ENCODE measurements at places on chromosomes 13 and 19.

- no peak for DNase-seq
Measured at GRCh38 chr13:48222358-48223301, 10.4 kb upstream of the ITM2B start.

GRCh38 chr19:38711726-38712153 is 32.5 kb downstream of the CAPN12 start:
- DNase-seq = no peak

- no peak for DNase-seq
Measured at GRCh38 chr13:32910530-32910929, 105.7 kb upstream of the KL start.

GRCh38 chr19:4199699-4200293 is 17.3 kb downstream of the ANKRD24 start:
- DNase-seq = peak; percentile 75

GRCh38 chr19:2114218-2114617 is 17.5 kb downstream of the IZUMO4 start:
- DNase-seq = no peak

DNA sequence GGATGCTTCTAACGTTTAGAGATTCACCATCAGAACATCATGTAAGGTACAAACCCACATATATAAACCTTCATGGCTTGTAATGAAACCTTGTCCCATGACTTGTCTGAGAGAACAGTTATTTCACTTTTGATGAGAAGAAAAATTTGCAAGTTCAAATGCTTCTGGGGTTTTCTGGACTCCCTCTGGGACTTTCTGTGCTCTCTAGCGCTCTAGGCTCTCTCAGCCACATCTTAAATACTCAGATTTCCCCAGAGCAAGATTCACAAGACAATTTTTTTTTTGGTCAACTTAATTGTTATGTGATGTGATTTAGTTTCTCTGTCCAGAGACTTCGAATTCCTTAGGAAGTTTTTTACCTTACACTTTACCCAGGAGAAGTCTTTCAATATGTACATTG is 282.8 kb upstream of the EDNRB start:
- no peak for DNase-seq

GRCh38 chr13:80173224-80173623 is 167.7 kb downstream of the SPRY2 start:
- DNase-seq = no peak

DNA sequence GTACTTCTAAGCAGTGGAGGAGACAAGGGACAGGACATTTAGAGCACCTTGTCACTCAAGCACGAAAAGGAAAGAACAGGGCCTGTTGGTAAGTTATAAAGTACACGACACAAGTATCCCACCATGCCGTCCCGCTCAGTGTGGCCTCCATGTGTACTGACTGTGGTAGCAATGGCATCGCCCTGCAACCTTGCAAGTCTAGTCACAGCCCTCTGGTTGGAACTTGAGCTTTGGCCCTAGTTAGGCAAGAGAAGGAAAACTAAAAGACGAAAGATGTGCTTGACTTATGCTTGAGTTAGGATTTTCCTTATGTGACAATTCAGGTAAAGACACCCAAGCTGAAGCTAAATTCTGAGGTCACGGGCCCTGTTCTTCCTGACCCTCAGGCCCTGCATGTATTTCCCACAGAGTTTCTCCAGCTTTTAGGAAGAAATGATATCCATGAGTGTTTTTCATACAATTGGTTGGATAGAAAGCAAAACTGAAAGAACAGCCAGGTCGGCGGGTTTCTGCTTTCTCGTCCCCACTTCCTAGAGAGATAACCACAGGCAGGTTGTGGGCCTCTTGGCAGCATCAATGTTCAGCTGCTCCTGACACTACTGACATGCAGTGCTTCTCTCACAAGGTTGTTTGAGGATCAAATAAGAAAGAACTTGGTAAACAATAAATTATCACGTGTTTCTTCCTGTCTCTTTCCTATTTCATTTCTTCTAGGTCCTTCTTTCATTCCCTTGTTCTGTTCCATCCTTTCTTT is 216.2 kb downstream of the IRS2 start:
- DNase-seq = no peak

DNA sequence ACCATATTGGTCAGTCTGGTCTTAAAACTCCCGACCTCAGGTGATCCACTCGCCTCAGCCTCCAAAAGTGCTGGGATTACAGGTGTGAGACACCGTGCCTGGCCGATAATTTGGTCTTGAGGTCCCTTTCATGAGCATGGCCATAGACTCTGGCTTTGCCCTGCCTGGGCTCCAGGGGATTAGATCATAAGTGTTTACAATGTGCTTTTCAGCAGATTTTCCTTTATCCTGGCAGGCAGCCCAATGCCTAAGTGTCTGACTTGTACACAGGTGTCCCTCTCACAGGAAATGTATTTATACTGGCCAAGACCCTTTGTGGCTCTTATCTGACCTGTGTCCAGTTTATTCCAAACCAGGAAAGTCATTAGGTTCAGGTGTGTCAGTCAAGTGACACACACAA is 15.9 kb downstream of the BCAM start:
- no peak for DNase-seq

- DNase-seq = peak; percentile 96
Measured at GRCh38 chr19:6372594-6373095, at the start of gene ALKBH7. ALKBH7 (plus strand) TSS chr19:6372794; CDS start chr19:6372821, 27 bp downstream.

DNA sequence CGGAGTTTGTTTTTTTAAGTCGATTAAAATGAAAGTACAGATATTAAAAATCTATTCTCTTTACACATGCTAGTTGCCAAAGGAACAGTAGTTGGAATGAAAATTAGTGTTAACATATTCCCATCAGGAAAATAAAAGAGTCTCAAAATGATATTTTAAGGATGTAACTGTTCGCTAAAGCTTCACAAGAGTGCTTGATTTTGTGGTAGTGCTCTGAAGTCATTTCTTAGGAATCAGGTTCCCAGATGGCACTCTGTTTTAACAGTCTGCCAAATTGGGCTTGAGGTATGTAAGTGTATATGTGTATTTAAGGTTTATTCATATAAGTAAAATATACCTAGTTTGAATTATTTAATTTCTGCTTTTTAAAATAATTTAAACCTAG is 128.8 kb downstream of the LMO7 start:
- DNase-seq = no peak

DNA sequence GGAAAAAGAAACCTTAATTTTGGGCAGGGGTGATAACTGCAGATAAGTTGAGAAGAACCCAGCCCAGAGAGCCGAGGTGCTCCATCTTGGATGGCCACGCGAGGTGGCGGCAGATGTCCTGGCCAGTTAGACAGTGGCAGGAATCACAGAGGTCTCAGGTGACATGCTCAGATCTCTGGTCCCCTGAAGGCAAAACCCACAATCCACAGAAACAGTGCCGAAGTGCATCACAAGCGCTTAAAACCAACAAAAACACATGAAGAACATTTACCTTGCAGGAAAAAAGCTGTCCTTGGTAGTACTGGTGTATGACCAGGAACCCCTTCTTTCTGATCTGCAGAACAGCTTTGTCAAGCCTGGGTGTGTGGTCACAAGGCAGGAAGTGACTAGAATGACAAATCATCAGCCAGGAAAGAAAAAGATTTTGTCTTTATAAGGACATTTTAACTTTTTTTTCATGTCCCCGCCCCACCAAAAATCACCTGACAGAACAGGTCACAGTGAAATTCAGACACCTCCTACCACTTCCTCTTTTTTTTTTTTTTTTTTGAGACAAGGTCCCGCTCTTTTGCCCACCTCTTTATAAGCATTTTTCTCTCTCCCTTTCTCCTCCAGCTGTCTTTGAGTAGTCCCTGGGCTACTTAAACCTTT is at the start of gene LCP1:
LCP1 (minus strand) TSS at position 338 of the 651 bp plus-strand sequence. CDS start 22,515 bp downstream, outside the sequence.
- DNase-seq = no peak
